ENCODE measurements at places on chromosomes 7 and 10.

GRCh38 chr7:91180746-91181145 is 83.5 kb upstream of the FZD1 start:
- DNase-seq = no peak

DNA sequence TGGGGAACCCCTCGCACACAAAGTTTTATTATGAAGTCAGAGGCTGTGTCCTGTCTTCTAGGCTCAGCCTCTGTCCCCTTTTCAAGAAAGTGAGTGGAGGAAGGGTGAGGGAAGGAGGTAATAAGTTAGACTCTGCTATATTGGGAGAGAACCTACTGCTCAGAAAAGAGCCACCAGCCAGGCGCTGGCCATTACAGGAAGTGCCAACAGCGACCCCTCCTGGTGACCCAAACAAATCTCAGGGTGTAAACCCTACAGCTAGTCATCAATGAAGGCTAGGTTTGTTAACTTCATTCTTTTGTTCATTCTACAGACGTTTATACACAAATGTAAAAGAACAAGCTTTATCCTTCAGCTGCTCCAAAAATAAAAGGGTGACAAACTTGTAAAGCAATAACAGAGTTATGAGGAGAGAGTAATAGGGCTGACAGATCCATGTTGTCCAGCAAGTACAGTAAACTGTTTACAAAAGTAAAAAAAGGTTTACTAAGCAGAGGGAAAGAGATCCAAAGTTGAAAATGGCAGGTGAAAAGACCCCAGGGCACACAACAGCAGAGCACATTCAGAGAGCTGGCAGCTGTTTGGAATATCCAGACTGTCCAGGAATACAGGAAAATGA is 82.7 kb downstream of the FAM204A start:
- peak; percentile 2 for DNase-seq

- DNase-seq = no peak
These were observed 259.5 kb upstream of the NPY start for GRCh38 chr7:24024276-24025068.

- no peak for DNase-seq
These were observed 20.2 kb downstream of the GNAI1 start for GRCh38 chr7:80154656-80155333.

DNA sequence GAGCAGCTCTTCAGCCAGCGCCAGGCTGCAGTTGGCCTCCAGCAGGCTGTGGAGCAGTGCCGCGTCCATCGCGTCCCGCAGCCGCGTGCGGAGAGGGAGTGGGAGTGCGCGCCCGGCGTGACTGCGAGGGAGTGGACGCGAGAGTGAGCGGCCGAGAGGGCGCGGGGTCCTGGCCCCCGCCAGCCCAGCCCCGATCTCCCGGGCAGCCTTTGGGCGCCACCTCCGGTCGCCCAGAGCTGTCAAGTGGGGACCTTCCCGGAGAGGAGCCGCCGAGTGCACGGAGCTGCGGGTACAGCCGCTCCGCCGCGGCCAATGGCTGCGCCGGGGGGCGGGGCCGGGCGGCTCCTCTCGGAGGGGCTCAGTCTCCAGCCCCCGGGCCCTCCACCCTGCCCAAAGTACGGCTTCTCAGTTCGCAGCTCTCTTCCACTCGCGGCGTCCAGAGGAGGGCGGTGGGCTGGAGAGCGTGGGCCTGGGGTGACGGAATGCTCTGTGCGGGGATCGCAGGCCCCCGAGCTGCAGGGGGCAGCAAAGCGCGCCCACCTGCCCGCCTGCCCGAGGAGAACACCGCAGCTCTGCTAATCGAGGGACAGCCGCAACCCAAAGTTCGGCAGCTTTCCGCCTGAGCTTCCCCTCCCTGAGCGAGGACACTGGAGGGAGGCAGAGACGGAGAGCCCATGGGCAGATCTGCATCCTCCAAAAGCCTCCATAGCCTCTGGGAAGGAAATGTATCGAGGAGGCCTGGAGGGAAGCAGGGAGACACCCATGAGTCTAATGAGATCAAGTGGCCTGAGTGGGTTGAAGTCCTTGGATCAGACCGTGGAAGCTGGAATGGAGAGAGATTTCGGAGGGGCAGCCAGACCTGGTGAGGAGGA is at the start of gene CRHR2:
Gene CRHR2 (minus strand): TSS at position 245 of the 872 bp plus-strand sequence. CDS start 176 bp downstream, at position 69.
- DNase-seq = peak; percentile 50

DNA sequence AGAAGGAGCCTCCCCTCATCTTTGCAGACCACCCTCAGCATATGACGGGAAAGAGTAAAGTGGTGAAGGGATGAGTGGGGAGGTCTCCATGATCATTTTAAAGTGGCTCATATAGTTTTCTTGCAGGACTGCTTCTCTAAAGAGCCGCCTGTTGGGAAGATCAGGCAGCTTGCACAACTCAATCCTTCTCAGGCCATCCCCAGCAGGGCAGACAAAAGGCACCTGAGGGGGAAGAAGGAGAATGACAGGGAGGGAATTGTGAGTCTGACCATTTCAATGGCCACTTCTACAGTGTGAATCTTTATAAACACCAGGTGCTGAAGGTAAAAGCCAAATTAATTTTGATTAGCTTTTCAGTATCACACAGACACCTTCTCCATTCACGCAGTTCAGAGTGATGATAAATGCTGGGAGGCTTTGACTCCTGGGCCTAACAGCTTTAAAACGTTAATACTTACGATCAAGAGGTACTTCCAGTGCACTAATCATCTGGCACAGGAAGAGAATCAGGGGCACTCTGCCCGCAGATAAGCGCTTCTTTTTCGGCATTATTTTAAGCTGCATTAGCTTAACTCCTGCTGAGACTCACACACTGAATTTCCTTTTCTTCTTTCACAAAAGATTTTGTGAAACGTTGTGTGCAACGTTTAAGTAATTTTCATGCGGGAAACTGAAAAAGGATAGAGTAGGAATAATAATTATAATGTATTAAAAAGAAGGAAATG is 109.5 kb upstream of the LAMB4 start:
- DNase-seq = peak; percentile 40

- no peak for DNase-seq
These were observed 109.9 kb upstream of the EFCAB10 start for GRCh38 chr7:105691082-105691679.

- no peak for DNase-seq
These were observed 171.9 kb upstream of the LRRN3 start for GRCh38 chr7:110918949-110919548.

DNA sequence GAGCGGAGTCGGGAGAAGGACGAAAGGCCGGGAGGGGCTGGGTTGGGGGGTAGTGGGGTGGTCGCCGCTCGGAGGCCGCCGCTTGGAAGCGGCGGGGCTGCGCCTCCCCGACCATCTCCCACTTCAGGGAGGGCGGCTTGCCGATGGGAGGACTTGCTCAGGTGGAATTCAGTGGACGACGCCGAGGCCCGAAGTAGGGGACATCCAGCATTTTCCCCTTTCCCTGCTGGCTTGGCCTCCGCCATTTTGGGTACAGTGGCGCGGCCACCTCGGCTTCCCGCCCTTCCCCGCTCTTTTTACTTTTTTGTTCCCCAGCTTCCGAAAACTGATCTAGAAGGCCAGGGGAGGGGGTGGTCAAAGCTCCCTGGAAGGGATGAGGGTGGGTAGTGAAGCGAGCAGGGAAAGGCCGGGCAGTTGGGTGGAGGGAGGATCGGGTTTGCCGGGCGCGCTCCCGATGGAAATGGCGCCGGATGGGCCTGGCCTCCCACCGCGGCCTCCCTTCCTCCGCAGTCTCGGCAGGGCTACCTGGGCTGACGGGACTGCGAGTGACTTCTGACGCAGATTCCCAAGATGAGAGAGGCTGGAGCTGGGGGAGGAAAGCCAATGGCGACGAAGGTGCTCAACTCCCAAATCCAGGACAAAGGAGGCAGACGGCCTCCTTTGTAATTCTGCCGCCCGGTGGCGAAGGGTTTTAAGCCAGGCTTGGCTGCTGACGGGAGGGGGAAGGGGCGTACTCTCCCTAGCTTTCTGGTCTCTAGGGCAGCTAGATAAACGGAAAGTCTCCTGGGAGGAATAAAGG is at the start of gene PBLD:
Gene PBLD (minus strand): TSS at position 670 of the 799 bp plus-strand sequence. CDS start 26,084 bp downstream, outside the sequence.
- DNase-seq = peak; percentile 54

GRCh38 chr10:128073890-128074289 is 52.3 kb downstream of the MKI67 start:
- no peak for DNase-seq

- no peak for DNase-seq
These were observed 5.7 kb downstream of the CHST3 start for GRCh38 chr10:71969929-71970328.

DNA sequence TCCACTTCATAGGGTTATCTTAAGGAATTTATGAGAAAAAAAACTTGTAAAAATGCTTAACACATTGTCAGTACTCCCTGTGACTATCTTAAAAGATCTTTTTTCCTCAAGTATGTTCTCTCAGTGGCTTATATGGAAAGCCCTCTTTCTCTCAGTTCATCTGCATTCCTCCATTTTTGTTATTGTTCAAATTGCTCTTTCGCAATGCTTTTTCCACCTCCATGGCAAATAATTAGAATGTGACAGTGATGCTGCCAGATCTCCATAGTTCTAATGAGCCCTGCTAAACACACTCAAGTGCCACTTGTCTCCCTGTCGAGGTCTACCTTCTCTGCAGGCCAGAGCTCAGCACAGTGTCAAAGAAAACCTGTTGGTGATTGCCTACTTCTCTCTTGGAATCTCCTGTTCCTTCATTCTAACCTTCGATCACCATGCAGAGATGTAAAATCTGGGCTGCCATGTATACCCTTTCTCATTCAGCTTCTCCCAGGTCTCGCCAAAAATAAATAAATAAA is 37.2 kb upstream of the ABCB5 start:
- no peak for DNase-seq

DNA sequence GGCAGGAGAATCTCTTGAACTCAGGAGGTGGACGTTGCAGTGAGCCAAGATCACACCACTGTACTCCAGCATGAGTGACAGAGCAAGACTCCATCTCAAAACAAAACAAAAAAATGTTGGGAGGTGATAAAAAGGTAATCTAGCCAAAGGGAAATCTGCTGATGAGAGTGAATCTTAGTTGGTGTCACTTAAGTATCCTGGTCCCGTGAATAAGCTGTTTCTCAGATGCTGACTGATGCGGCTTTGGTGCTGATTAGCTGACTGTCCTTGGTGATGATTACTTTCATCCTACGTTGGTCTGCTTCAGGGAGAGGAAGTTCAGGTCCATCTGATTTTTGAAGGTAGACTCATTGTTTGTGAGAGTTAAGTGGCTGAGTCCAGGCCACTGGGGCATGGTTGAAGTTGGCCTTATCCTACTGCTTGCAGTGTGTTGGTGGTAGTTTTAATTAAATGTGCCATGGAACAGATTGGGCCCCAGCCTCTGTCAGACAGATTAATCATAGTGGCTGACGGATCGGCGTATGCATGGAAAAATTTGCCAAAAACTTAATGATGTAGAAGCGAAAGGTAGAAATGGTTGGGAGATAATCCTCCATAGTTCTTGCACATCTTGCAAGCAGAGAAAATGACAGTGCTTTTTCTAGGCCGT is 17.4 kb upstream of the TMEM236 start:
- no peak for DNase-seq

DNA sequence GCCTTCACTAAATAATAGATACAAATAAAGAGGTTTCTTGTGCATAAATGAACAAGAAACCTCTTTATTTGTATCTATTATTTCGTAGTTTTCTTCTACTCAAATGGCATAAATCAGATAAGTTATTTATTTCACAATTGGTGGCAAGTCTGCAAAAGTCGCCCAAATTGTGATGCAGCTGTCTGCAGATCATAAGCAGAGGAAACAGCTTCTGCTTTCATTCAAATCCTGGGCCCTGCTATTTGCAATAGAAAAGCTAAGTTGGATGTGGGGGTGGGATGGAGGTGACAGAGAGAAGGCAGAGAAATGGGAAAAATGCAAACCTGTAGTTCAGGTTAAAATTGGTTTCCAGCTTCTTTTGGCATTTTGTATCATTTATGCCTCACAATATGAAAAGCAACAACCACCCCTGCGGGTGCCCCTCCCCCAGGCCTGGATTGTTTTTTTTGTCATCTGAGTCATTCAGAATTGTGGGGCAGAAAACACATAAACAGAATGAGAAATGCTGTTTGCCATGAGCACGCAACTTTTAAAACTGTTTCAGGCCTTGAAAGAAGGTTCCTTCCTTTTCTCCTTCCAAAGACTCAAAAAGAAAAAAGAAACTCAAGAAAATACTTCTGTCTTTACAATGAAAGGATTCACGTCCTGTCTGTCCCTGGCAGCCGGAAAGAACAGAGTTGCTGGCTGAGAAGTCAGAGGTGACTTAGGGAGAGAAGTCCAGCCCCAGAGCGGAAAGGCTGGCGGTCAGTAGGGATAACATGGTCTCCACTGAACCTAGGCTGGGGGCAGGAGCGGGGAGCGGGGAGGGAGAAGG is 132.9 kb downstream of the BAMBI start:
- DNase-seq = no peak

All from NCI-H1930 (cell line).